Stimulated activated CD4-positive, alpha-beta T cell treated with anti-CD3 and anti-CD28 coated beads, Interleukin-1b, Interleukin-23, amount 100 ng/mL, for 1 hour (primary cell): ENCODE measurements at places on chromosomes 7 and 10.

GRCh38 chr7:81410471-81411117 lies 359.3 kb downstream of the HGF start:
- no peak for DNase-seq

DNA sequence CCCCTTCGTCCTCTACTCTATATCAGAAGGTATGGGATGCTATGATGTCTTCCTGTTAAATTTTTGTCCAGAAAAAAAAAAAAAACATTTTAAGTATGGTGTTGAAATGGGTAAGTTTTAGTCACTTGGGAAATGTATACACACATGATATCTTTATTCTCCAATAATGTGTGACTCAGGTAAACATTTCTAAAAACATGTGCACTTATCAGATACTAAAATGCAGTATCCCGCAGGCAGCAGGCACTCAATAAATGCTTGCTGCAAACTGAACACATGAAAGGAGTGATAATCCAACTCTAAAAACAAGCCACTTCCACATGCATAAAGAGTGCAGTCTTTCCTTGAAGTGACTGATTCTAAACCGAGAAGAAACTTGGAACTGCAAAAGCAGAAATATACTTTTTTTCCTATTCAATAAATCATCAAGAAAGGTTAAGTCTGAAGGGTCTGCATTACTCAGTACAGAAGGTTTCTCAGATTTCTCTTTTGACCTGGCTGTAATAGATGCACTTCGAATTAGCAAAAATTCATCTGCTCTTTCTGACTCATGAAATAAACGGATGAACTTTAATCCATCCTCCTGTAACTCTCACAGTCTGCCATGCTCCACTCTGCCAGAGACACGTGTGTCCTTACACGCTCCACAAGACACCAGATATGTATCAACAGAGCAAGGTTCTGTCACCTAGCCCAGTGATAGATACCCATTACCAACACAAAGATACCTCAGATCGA lies 84.0 kb downstream of the HIPK2 start:
- no peak for DNase-seq

DNA sequence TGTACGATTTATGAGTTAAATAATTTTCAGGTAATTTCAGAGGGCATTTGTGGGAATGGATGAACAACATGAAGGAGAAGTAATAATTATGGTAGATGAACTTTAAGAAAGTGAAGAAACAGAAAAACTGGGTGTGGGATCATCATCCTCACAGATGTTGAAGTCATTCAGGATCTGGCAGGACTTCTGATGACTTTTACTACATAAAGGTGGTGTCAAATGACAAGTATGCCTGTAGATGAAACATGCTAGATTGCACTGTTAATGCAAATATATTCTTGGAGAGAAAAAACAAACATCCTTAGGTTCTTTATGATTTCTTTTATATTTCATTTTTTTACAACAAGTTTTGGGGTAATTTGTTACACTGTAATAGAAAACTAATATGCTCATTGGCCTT lies 230.2 kb downstream of the PCLO start:
- no peak for DNase-seq

- DNase-seq: no peak
Observed at GRCh38 chr7:141306081-141306480, 232.2 kb downstream of the TMEM178B start.

DNA sequence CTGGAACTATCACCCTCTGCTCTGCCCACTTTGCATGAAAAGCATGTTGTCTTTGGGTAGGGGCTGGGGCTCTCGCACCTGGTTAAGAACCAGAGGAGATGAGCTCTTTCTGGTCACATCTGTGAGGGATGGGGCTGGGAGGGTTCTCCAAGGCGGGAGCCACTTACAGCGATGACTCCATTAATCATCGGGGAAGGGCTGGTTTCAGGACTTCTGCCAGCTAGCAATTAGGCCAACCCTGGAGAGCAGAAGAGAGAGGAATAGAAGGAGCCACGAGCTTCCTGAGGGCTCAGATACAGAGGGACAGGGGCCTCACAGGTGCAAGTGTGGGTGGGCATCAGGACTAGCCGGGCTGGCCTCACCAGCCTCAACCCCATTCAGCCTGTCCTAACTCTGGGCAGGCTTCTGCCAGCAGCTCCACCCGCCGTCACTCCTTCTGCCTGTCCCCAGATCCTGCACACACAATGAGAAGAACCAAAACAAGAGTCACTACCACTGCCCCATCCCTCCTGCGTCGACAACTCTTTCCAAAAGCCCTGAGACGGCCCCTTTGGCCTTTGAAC lies 8.4 kb downstream of the AQP1 start:
- no peak for DNase-seq

- DNase-seq: no peak
Observed at GRCh38 chr10:63723741-63724140, 202.5 kb downstream of the REEP3 start.

DNA sequence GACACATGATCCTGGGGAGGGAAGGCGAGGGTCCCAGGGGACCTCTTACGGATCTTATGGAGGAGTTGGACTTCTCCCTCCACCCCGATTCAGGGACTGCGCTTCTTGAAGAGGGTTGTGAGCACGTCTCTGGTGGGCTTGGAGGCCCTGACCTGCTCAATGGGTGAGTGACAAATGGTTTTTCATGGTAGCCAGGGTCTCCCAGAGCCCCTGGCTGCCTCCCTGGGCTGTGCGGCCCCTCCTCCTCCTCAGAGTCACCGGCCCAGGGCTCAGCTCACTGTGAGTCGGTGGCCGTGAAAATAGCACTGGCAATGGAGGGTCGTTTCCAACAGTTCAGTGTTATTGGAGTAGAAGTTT lies 26.6 kb downstream of the INPP5A start:
- no peak for DNase-seq

- no peak for DNase-seq
Observed at GRCh38 chr10:103816431-103816830, 38.9 kb downstream of the SH3PXD2A start.

DNA sequence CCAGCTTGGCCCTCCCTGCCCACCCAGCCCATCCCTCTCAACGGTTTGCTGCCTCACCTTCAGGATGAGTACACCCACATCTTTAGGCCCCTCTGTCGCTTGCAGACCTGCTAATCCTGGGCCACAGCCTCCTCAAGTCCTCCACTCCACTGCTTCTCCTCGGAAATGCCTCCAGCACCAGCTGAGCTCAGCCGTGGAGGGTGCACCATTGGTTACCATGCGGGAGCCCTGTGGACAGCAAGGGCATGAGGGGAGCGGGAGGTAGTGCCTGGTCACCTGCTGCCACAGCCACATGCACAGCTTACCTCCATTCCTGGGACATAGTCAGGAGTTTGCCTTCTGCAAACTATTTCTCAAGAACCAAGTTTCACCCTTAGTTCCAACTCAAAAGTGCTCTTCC lies 286.3 kb upstream of the ZMIZ1 start:
- no peak for DNase-seq

- DNase-seq: no peak
Observed at GRCh38 chr10:22623633-22624253, 90.6 kb downstream of the PIP4K2A start.

DNA sequence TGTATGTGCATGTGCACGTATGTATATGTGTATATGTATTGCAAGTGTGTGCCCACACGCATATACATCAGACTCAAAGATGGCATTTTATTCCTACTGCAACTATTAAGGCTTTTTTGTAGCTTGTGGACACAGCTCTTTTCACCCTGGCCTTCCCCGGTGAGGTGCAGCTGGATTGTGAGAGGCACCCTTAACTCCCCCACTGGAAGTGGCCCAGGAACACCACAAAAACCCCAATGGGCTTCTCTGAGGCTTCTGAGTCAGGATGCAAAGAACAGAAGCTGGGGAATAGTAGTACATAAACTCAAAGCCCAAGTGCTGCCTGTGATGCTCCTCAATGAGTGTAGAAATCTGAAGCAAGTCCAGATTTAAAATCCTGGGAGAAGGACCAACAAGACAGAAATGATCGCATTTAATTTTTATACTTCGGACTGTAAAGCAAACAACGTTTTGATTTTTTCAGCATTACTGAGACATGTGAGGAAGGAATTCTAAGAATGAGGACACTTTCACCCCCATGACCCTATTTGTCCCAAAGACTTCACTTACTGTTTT lies 369.2 kb upstream of the MGMT start:
- no peak for DNase-seq

GRCh38 chr10:72375173-72375572 lies 20.5 kb upstream of the DNAJB12 start:
- no peak for DNase-seq

DNA sequence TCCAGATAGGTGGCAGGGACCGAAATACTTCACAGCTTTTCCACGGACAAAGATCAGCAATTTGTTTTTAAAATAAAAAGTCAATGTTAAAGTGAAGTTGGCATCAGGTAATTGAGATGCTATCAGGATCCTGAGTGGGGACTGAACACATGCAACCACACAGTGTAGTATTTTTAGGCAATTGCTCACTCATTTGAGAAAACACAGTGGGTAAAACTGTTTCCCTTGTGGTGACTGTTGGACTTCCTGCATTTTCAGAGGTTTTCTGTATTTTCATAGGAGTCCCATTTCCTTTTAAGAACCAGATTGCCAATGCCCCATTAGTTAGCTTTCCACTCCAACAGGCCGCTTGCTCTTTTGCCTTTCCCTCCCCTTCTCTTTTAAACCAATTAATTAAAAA lies 159.5 kb upstream of the ZNF32 start:
- DNase-seq: no peak

- DNase-seq: no peak
Observed at GRCh38 chr10:23543691-23544380, 105.0 kb downstream of the OTUD1 start.

- DNase-seq: no peak
Observed at GRCh38 chr10:773562-774161, 84.2 kb upstream of the DIP2C start.

DNA sequence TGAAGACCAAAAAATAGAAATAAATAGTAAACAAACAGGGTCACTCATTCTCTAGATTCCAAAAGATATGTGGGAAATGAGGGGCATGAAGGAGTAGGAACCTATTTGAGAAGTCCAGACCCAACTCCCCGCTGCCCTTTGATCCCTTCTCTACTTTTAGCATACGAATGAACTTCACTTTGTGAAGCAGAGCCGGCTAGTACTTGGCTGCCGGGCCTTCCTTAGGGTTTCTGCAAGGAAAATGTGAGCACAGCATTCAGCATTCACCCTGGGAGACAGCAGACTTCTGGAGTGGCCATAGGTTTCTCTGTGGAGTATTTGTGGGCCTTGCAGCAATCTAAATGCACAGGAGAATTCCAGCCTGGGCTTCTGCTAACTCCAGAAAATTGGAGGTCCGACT lies 76.3 kb upstream of the PRKAR2B start:
- no peak for DNase-seq

GRCh38 chr10:52688899-52689298 lies 83.7 kb downstream of the MBL2 start:
- DNase-seq: no peak
